ENCODE measurements at places on chromosomes 11 and 22. TPM values are rescaled to one million over a fixed set of nuclear protein-coding genes. Genes with fewer than 3 reads are reported as not detected.

MYBPC3 gene
- total RNA-seq: not detected

DNA sequence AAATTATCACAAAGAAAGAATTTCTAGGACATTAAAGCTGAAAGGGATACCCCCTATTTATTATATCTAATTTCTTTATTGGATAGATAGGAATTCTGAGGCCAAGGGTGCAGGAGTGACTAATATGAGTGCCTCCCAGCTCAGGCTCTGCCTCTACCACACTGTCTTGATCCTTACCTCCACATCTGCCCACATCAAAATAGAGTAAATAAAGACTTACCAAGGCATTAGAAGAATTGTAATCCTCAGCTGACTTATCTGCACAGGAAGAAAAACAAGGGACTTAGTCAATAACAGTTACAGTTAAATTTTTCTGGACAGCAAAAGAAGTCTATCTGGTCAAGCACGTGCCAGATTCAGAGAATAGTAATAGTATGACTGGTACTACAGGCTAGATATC is 72.6 kb upstream of the GDPD4 start:
- DNase-seq: no peak

GRCh38 chr11:8252388-8252787 is 11.3 kb downstream of the LMO1 start:
- no peak for DNase-seq

DNA sequence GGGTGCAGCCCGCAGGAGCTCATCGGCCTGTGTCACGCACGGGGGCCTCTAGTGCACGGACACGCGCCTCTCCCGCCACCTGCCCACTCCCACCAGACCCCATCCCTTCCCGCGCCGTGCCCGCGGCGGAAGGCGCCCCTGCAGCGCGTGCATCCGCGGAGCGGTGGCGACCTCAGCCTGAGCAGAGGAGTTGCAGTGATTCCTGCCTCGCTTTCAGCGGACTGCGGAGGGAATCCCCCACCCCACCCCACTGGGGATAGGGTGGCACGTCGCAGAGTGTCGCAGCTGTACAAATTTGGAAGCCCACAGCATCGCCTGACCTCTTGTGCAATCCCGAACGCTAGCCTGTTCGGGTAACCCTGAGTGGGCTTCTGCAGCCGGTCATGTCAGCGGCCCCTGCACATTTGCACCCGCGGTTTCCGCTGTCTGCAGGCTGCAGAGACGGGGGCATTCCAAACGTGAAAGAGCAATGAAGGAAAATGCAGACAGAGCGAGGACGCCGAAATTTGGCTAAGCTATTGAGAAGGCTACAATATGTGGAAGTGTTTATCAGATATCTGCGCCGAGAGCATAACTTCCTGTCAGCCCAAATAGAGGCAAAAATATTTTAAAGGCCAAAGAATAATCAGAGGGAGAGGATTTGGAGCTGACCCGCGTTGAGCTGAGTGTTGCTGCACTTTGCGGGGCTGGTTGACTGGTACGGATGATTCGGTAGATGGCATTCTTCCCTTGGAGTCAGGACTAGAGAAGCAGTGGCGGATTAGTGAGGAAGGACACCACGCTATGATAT is 617 bp upstream of the ARHGAP20 start:
- DNase-seq: no peak

GRCh38 chr11:101812546-101812945 is 102.3 kb upstream of the CEP126 start:
- no peak for DNase-seq

DNA sequence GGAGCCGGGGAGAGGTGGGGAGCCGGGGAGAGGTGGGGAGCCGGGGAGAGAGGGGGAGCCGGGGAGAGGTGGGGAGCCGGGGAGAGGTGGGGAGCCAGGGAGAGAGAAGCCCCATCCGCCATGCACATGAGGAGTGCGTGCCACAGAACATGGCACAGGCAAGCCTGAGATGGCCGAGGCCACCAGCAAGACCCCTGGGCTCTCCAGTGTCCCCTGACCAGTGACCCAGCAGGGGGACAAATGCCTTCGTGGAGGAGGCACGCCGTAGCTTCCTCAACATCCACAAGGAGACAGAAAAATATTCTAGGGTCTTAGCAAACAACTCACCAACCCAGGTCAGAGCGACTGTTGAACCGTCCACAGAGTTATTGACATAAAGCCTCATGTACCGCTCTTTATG is 618.8 kb downstream of the TBC1D22A start:
- no peak for DNase-seq

APOBEC3F gene
- total RNA-seq: 5.0 TPM

CHADL gene
- 7.8 TPM for total RNA-seq

GRCh38 chr11:76543006-76543703 is 98.3 kb downstream of the EMSY start:
- DNase-seq: no peak

PARVG gene
- 13.5 TPM for total RNA-seq

DMC1 gene
- 6.5 TPM for total RNA-seq

DNA sequence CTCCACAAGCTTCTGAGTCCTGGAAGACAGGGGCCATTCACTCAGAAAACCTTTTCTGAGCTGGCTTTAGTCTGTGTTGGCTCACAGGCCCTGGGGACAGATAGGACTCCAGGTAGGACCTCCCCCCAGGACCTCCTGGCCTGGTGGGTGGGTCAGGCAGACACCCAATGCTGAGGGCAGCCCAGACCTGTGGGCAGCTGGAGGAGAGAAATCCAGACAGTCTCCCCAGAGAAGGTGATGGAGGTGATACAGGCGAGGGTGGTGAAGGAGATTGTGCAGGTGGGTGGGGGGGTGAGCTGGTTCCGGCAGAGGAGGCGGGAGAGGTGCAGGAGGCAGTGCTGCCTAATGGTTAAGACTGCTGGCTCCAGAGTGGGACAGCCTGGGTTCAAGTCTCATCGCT is 15.6 kb downstream of the LRRC32 start:
- no peak for DNase-seq

GRCh38 chr11:87144252-87144651 is 106.5 kb downstream of the TMEM135 start:
- no peak for DNase-seq

MUC6 gene
- total RNA-seq: not detected

- no peak for DNase-seq
Measured at GRCh38 chr22:12601870-12602779, 2925.9 kb upstream of the OR11H1 start.

DNA sequence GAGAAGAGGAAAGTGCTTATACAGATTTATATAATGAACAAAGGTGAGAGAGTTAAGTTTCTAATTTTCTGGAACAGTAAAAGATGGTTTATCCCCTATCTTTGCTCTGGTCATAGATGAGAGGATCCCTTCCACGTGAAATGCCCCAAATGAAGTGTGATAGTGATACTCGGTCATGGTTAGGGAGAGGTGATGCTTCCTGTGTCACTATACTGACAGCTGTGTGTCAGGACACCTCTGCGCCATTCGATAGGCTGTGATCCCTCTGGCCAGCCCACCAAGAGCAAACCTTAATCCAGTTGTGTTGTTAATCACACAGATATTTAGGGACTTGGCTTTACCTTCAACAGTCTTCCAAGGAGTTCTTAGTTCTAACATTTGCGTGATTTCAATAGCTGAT is 57.7 kb downstream of the NCAM1 start:
- DNase-seq: no peak

DNA sequence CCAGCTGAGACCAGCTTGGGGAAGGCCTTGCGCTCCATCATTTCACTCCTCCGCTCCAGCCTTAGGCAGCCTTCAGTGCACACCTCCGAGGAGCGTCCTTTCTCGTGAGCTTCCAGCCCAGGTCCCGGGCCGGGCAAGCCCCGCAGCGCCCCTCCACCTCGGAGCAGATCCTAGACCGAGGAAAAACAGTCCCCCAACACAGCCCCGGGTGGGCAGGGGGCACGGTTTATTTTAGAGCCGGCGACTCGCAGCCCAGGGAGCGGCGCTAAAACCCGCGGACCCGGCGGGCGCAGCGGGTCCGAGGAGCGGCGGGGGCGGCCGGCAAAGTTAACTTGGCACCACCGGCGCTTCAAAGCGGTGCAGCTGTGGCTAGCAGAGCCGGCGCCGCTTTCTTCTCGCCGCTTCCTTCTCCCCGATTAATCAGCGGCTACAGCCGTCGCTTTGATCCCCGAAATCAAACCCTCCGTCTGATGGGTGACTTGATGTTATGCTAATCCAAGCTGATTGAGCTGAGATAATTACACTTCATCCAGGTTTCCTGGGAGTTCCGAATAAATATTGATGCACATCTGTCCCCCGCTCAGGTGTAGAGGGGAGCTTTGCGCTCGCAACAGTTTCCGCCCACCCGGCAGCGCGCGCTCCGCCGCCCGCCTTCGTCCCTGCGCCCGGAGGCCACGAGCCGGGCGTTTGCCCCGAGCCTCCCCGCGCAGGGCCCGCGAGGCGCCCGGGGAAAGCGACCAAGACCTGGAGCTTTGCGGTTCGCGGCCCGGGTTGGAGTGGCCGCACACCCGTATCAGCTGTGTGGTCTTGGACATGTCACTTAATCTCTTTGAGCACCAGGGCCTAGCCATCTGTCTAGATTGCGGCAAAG is 192.7 kb downstream of the BUD13 start:
- DNase-seq: no peak

- no peak for DNase-seq
Measured at GRCh38 chr11:77019976-77020595, 14.1 kb upstream of the B3GNT6 start.

DNA sequence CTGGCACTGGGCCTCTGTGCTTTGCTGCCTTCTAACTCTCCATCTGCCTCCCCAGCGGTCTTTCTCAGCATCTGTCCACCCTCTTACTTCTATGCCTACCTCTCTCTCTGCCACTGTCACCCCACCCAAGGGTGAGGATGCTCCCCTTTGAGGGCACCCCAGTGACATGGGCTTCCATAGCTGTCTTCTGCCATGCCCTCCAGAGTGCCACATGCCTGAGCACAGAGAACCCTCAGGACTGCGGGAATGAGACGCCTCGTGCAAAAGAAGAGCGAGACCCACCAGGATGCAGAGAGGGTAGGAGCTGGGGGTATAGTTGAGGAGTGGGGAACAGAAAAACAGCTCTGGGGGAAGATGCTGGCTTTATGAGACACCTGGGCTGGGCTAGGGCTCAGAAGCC is 64.3 kb downstream of the BTG4 start:
- DNase-seq: no peak

DNA sequence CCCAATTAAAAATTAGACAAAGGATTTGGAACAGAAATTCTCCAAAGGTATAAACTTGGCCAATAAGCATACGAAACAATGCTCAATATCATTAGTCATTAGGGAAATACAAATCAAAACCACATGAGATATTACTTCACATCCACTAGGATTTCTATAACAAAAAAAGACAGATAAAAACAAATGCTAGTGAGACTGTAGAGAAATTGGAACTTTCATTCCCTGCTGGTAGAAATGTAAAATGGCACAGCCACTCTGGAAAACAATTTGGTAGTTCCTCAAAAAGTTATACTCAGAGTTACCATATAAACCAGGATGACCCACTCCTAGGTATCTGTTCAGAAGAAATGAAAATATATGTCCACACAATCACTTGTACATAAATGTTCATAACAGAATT is 71.6 kb downstream of the RPL27A start:
- DNase-seq: no peak

- DNase-seq: no peak
Measured at GRCh38 chr11:38153985-38154384, 1555.9 kb upstream of the RAG2 start.

DNA sequence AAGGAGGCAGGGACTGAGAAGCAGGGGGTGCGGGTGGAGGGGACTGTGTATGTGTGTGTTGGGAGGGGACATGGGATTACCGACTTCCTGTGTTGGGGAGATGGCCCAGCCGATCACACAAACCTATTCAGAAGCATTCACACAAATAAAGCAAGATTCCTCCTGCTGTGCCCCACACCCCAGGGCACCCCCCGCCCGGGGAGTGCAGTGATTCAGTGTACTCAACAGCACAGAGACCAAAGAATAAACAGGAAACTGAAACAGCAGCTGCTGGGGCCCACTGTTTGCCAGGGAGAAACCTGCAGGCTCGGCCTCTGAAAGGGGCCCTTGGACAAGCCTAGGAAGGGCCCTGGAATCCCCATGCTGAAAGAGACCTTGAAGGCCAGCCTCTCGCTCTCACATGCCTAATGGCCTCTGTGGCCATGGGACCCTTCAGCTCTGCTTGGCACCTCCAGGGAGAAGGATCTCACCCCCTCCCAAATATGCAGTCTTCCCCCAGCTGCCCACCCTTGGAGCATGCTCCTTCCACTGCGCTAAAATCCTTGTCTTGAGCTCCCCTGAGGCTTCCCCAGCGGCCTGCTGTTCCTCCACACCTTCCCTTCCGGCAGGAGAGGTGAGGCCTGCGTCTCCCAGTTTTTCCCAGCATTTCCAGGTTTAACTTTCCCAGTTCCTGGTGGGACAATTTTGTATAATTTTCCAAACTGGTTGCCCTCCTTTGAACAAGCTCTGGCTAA is 72.9 kb downstream of the CSNK2A3 start:
- no peak for DNase-seq

CARS1 gene
- 34.5 TPM for total RNA-seq

DNAJB7 gene
- not detected for total RNA-seq

DNA sequence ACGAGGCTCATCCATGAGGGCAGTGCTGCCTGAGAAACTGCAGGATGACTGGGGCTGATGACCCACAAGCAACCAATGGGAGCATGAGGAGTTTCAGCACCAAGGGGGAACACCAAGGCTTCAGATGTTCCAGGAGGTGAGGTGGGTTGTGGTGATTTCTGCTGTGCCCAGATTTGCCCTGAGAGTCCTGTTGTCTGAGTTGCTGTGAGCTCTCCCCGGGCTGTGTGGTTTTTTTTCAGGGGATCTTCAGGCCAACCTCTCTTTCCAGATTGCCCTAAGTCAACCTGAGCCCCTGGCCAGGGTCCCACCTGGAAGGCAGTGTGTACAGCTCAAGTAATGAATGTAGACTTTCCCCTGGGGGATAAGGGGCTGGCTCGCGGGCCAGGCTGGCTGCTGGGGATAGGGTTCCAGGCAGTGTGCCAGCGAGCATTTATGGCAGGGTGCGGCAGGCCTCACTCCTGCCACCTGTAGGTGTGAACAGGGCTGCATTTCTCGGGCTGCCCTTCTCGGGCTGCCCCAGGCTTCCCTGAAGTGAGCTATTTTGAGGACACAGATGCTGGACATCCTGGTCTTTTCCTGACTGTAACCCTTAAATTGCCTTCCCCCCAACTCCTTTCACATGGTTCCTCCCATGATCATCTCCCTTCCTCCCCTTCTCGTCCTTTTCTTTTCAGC is 9.8 kb downstream of the SLC22A6 start:
- DNase-seq: no peak

MAJIN gene
- total RNA-seq: not detected

GRCh38 chr22:49329636-49330035 is 498.0 kb downstream of the BRD1 start:
- peak; percentile 72 for DNase-seq

OR6A2 gene
- not detected for total RNA-seq

KCTD14 gene
- total RNA-seq: 0.83 TPM
